Right cardiac atrium (tissue), 5 donors: ENCODE measurements at places on chromosomes 3 and 15.

DNA sequence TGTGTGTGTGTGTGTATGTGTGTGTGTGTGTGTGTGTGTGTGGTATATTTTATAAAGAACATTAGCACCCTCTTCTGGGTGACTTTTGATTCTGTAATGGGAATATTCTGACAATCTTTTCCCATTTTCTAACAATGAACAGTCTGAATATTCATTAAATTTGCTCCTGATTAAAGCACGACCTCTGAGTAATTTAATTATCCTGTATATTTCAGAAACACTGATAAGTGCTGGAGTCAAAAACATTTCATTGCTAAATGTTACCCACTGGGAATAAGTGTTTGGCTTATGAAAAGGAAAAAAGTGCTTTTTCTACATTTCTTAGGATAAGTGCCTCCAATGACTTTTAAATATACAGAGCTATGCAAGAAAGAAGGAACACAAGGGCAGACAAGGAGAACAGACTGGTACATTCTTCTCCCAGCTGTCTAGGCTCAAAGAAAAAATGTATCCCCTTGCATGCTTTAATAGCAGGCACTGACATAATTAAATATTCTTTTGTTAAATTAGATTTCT is 32.3 kb upstream of the SYNPR start:
- no peak for DNase-seq

DNA sequence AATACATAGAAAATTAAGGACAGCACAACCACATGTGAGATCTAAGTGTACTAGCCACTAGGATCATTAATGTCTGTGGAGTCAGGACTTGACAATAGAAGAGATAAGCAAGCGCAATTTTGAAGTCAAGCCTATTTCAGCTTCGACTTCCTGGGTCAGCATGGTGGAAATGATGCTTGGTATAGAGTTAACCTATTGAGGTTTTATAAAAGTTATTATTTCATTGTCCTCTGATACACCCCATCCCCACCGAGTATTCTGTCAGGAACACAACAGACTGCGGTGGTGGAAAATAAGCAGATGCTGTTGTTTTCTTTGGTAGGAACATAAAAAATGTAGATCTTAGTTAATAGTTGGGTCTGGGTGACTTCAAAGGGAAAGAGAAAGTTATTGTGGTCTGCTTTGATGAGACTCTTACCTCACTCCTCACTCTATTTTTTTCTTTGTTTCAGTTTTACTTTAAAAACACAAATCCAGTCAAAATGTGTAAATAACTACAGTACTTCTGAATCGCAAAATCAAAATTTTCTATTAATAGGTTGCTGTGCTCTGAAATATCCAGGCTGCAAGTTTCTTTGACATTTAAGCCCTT is 82.1 kb downstream of the IL5RA start:
- DNase-seq = no peak

DNA sequence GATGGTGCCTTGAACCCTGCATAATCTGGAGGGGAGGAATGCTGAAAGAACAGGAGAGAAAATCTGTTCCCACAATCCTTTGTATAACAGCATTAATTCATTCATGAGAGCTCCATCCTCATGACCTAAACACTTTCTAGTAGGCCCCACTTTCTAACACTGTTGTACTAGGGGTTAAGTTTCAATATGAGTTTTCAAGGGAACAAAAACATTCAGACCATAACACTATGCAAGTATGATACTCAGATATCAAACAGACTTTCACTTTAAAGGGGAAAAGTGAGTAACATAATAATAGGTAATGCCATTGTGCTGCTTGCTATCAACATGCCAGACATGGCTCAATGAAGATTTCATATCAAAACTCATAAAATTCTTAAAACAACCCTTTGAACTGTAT is 32.4 kb upstream of the PLSCR2 start:
- DNase-seq = no peak

DNA sequence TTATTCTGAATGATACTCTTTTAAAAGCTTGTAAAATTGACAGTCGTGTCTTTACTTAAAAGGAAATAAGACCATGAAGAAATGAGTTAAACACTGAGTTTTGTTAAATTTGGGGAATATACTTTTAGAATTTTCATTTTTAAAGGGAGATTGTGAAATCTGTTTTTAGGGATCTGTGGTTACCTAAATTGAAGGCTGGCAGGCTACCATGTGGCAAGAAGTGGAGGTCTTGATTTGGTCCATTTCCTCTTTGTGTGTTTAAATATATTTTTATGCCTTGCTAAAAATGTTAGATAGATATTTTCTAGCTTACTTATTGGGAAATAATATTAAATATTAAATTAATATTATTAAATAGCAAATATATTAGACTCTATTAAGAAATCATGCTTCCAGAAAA is 36.6 kb upstream of the SLC22A13 start:
- no peak for DNase-seq

GRCh38 chr15:50315814-50316630 is 39.0 kb downstream of the GABPB1 start:
- no peak for DNase-seq
